ENCODE measurements at places on chromosomes 2 and 18. TPM values are rescaled to one million over a fixed set of nuclear protein-coding genes. Genes with fewer than 3 reads are reported as not detected.

CAPN13 gene
- total RNA-seq: not detected

DNA sequence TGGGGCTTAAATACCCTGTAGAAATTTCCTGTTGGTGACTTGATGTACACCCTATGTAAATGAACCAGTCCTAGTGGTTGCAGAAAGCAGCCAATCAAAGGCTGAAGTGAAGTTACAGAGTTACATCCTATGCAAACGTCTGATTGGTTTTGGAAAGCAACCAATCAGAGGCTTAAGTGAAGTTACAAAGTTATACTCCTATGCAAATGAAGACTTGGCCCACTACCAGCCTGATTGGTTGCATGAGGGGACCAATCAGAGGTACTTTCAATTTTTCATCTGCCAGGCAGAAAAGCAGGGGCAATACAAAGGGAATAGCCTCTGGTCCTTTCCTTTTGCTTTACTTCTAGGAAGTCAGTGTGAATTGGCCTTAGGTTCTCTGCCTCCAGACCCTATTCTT, 13.6 kb upstream of the ZNF397 start:
- no peak for DNase-seq

GRCh38 chr2:229519655-229520430, 194.5 kb downstream of the DNER start:
- DNase-seq: no peak

DNA sequence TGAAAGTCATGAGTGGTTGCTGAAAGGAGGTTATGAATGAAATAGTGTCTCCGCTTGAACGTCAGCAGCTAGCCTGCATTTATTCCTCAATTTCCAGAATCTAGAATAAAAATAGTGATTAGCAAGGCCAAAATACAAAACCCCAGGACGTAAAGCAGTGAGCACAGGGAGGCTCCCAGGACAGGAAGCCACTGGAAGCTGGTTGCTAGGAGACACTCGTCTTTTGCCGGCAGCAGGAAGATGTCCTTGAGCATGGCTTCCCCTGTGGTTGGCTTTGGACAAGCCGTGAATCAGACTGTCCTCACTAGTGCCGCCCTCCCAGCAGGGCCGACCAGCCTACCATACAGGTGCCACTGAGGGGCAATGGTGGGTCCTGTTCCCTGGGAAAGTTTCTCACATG, 374.4 kb downstream of the MTX2 start:
- no peak for DNase-seq

DNA sequence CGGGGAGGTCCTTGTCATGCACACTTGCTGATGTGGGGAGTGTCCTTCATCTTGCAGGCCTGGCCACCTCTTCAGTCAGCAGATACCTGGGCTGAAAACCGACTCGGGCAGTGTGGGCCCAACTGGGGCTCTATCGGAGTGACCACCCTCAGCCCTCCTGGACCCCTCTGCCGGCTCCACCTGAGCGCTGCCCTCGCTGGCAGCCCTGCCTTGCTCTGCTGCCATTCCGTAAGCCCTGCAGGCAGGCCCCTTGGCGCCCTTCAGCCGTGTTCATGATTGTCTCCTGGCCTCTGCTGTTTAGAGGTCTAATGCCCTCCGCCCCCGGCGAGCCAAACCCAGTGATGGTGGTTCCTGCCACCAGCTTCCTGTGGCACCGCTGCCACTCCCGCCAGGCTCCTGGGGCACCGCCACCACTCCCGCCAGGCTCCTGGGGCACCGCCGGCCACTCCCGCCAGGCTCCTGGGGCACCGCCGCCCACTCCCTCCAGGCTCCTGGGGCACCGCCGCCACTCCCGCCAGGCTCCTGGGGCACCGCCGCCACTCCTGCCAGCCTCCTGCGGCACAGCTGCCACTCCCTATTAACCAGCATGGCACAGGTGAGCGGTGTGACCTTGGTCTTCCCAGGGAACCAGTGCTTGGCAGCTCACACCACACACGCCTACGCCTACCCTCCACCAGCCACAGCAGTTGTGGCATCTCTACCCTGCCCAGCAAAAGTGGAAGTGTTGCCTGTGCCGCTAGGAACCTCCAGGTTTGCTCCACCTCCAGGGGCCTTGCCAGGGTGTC, 15.9 kb downstream of the CAPN10 start:
- no peak for DNase-seq

DNA sequence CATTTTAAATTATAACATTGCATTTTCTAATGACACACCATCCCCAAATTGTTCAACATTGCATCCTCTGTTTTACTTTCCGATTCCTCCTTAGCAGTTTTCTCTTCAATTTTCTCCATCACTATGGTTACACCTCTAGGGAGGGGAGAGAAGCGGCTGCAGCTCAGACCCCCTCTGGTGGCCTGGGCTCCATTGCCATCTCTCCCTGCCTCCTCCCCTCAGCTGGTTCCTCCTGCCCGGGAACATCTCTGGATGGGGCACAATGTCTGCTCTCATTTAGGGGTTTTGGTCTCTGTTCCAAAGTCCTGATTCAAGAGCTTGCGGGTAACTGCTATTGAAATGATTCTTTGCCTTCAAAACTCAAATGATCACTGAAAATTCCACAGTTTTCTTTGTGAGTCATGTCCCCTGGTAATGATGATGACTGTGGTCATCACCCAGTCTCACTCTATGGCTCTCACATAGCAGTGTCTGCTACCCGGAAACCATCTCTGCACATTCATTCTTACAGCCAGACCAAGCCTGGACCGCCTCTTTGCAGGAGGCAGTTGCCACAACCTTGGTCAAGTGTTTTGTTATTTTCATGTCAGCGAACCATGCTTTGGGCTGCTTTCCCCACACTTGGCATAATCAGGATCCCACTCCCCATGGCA, 263.9 kb downstream of the ALPK2 start:
- DNase-seq: no peak

DNA sequence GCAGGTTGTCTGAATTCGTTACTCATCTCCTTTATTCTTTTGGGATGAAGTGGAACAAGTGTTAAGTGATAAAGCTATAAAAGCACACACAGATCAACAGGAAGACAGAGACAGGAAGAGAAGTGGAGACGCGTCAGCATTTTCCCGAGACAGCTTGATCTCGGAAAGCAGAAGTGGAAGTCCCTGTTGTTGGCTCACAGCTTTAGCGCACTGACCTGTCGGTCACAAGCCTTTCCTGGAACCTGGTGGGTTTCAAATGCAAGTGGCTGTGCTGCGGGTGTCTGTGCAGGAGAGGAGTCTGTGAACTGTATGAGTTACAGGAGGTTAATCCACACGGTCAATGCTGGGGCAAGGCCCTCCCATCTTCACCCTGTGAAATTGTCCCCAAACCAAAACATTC, 116.6 kb upstream of the PELI1 start:
- DNase-seq: peak; percentile 51

IL37 gene
- not detected for total RNA-seq

GRCh38 chr18:45106331-45106774, 425.7 kb downstream of the SETBP1 start:
- no peak for DNase-seq

DNA sequence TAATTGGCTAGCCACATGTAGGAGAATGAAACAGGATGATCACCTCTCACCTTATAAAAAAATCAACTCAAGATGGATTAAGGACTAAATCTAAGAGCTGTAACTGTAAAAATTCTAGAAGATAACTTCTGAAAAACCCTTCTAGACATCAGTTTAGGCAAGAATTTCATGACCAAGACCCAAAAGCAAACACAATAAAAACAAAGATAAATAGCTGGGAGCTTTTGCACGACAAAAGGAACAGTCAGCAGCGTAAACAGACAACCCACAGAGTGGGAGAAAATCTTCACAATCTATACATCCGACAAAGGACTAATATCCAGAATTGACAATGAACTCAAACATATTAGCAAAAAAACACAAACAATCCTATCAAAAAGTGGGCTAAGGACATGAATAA, 316.3 kb downstream of the METTL4 start:
- no peak for DNase-seq

SOS1 gene
- total RNA-seq: 13.3 TPM

All from uterus (tissue), 4 donors.